ENCODE measurements at places on chromosomes 4 and X.

- DNase-seq = no peak
Measured at GRCh38 chrX:30085571-30085970, 129.8 kb upstream of the MAGEB2 start.

DNA sequence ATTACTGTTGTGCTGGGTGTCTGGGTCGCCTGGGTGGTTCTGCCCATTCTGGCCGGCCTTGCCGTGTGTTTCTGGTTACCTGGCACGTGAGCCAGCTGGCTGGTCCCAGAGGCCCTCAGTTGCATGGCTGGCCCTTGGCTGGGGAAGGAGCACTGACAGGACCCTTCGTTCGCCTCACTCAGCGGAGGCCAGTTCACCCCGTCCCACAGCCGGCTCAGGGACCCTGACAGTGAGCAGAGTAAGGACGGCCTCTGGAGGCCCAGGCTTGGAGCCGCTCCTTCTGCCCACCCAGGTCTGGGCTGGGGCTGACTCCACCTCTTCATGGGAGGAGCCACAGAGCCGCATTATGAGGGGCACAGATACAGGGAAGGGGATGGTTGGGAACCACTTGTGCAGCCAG lies 20.3 kb upstream of the HGFAC start:
- no peak for DNase-seq

- no peak for DNase-seq
Measured at GRCh38 chr4:172651961-172652360, 516.6 kb upstream of the GALNT7 start.

DNA sequence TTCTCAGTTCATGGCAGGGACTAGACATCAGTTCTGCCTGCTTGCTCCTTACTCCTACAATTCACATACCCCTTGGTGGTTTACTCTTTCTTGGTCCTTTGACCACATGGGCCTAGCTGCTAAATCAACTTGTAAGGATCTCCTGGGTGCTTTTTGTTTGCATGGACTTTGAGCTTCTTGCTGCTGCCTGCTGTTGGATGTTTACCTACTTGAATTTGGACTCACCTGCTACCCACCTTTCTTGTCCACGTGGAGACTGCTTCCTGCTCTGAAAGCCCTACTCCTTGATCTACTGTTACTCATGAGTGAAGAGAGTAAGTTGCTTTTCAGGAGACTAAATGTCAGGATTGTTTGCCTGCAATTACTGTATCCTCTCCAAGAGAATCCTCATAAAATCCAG lies 15.2 kb upstream of the ARHGAP24 start:
- no peak for DNase-seq

- no peak for DNase-seq
Measured at GRCh38 chr4:175103403-175103802, 185.2 kb downstream of the ADAM29 start.

DNA sequence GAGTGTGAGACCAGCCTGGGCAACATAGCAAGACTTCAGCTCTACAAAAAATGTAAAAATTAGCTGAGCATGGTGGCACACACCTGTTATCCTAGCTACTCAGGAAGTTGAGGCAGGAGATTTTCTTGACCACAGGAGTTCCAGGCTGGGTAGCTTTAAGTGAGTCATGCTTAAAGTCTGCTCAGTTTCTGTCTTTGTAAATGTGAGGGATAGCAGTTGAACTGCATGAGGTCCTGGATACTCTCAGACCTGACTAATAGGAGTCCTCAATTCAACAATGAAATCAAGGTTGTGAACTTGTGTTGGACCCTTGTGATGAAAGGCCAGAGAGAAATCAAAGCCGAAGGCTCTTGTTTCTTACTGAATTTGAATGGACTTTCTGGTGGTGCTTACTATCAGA lies 45.2 kb downstream of the STARD8 start:
- DNase-seq = no peak

DNA sequence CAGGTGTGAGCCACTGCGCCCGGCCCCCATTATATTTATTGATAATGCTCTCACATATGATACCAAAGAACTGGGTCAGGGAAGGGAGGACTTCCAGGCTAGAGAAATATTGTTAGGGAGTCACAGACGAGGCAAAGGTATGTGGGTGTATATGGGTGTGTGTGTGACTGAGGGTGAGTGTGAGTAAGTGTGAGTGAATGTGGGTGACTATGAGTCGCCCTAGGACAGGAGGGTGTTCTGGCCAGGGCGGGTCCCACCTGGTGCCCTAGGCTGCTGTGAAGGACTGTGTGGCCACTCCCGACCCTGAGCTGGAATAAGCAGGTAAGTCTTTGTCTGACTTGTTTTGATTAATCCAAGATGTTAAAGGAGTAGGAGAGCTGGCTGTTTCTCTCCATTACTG lies 34.4 kb downstream of the RWDD4 start:
- DNase-seq = no peak

- DNase-seq = no peak
Measured at GRCh38 chrX:74536832-74537371, 77.5 kb downstream of the RLIM start.

- no peak for DNase-seq
Measured at GRCh38 chr4:143559757-143560147, 46.2 kb downstream of the SMARCA5 start.

DNA sequence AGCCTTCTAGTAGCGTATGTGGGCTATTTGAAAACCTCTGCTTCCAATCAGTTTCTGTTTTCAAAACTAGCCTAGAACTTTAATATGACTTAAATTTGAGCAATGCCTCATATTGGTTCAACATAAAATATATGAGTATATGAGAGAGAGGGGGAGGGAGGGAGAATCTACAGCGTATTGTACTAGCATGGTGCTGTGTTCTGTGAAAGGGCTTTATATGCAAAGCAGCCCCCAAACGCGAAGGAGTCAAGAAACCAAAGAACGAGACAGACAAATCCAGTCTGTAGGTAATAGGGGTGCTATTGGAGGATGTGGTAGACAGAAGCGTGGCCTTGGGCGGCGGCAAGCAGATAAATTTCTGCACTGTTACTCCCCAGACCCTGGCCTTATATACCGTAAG lies 784 bp upstream of the ANXA5 start:
- DNase-seq = no peak

- DNase-seq = no peak
Measured at GRCh38 chrX:154396973-154397887, 947 bp upstream of the RPL10 start.

DNA sequence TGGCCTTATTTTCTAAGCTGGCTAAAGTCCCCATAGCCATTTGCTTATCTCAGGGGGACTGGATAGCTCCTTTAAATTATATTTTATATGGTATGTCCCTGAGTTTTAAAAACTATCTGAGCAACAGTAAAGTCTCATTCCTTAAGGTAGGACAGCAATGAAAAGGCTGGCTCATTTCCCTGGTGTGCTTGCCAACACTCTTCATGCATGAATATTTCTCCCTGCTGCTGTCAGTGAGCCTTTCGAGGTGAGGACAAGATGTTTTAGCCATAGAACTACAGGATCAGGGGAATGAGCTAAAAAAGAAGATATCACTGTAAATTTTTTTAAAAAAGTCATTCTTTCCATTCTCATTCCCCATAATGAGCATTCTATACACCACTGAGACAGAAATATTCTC lies 427.3 kb upstream of the FAM241A start:
- DNase-seq = no peak

GRCh38 chr4:15001248-15001868 lies 923 bp upstream of the CPEB2 start:
- DNase-seq = peak; percentile 82

DNA sequence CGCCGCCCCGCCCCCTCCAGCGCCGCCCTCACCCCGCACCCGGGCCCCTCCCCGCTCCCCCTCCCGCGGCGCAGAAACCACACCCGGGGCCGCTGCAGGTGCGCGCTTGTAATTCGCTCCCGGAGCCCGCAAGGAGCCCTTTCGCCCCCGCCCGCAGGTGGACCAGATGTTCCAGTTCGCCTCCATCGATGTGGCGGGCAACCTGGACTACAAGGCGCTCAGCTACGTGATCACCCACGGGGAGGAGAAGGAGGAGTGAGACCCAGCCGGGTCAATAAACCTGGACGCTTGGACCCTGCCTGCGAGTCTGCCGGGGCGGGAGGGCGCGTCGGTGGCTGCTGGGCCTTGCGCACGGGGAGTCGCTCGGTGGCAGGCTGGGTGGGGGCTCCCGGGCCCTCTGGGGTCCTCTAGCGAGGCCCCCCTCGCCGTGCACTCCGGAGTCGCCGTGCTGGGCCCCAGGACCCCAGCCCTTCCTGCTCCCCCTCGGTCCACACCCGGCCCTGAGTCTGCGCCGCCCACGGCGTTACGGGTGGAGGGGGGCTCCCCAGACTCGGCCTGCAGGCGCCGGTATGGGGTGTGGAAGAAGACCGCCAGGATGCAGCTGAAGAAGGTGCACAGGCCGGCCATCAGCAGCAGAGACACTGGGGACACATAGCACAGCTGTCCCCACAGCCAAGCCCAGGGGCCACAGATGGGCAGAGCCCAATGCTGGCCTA lies 7.1 kb downstream of the SLC49A3 start:
- DNase-seq = peak; percentile 44

DNA sequence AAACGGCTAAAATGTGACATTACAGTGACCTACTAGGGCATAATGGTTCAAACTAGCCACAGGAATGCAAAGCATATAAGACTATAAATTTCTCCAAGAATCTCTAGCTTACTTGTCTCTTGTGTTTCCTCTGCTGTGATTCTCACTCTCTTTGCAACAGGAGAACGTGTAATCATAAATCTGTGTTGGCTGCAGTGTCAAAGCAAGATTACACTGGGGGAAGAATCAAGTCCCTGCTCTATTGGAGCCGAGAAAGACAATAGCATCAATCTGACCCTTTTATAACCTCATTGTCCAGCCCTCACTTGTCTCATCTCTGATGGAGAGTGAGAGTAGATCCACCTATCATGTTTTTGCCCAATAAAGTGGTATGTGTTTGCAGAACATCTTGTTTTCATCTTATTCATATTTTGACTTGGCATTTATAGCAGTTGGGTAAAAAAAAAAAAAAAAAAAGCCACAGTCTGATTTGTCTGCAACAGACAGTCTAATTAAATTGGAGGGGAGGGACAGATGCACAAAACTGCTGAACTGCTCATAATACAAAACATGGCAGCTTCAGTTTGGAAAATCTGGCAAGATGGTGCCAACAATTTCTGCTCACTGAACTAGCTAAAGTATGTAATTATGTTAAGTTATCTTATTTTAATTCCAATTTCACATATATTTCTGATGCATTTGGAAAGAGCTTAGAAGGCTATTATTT lies 165.0 kb upstream of the GABRA2 start:
- DNase-seq = no peak

DNA sequence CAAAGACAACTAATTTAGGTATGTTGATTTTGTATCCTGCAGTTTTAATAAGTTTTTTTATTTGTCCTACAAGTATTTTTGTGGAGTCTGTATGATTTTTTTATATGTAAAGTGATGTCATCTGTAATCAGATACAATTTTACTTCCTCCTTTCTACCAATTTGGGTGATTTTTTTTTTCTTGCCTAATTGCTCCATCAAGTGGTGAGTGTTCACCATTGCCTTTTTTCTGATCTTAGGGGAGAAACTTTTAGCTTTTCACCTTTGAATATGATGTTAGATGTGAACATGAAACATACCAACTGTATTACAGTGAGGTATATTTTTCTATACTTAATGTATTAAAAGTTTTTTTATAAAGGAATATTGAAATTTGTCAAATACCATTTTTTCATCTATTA lies 362.3 kb downstream of the PABPC4L start:
- DNase-seq = no peak

DNA sequence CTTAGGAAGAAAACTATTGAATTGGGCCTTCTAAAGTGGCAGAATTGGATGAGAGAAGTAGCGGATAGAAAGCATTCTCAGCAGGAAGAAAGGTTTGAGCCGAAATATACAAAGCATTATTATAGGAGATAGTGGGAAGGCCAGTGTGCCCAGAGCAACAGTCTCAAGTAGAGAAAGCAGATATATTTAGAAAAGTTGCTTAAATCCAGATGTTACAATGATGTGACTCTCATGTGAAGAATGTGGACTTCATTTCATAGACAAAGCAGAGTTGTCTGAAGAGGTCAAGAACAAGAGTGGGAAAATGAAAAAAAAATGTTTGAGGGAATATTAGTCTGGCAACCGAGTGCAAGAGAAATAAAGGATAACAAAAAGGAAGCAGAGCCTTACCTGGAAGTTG lies 66.9 kb downstream of the SYNPO2 start:
- no peak for DNase-seq
